ENCODE measurements at places on chromosomes 3 and 15. TPM values are rescaled to one million over a fixed set of nuclear protein-coding genes. Genes with fewer than 3 reads are reported as not detected.

GRCh38 chr3:128867200-128868125, 12.0 kb upstream of the ACAD9 start:
- no peak for DNase-seq

ITIH1 gene
- not detected for total RNA-seq

TUSC7 gene
- not detected for total RNA-seq

DNA sequence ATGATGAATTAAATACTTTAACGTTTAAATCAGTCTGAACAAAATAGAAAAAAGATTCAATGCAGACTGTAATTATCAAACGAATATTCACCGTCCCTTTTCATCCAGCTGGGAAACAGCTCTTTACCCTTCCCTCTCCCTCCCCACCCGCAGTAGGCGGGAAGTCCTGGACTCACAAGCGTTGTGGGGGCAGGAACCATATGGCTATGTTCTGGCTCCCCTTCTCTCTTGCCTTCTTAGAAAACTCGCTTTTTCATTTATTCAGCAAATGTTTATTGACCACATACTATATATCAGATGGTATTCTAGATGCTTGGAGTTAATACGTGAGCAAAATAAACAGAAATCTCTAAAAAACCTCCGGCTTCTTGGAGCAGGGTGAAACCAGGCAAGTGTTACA, 715 bp upstream of the SCAPER start:
- DNase-seq: peak; percentile 58

DNA sequence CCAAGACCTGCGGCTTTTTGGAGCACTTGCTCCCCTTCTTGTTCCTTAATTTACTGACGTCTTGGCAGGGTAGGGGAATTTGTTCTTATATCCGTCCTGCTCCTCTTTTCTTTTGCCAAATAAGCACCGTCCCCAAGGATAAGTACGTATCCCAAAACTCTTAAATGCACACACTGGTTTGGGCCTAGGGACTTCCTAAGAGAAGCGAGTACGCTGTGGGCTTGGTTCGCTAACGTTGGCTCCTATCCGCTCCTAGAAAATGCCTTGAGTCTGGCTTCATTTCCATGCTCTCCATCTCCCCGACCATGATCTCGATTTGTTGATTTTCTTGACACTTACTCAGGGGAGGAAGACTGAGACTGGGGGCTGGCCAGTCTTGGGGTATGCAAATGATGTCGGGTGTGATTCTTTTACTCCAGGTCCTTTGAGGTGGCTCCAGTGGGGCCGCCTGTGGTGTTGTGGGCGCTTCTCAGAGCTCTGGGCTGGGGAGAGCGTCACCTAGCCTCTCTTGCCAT, 1.3 kb downstream of the MYRIP start:
- DNase-seq: peak; percentile 12

ARNT2 gene
- 6.2 TPM for total RNA-seq

ERICH6 gene
- total RNA-seq: not detected

- peak; percentile 23 for DNase-seq
Measured at GRCh38 chr3:94996743-94997142, 933.9 kb downstream of the NSUN3 start.

DNA sequence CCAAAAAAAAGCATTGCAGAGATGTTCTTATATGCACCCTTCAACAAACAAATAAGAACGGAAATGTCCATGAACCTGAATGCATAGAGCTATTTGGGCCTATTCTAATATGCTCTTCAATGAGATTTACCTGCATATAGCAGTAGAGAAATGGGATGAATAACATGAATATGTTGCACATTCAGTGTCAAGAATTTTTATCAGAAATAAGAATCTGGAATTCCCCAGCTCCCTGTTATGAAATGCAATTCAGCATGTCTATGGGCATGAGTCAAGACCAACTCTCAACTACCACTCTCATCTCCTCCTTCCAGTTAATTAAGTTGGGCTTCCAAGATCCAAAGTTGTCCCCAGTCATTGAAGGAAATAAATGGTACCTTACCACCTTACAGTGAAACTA, 133.7 kb upstream of the ALCAM start:
- DNase-seq: no peak

OR5H6 gene
- total RNA-seq: not detected

DNA sequence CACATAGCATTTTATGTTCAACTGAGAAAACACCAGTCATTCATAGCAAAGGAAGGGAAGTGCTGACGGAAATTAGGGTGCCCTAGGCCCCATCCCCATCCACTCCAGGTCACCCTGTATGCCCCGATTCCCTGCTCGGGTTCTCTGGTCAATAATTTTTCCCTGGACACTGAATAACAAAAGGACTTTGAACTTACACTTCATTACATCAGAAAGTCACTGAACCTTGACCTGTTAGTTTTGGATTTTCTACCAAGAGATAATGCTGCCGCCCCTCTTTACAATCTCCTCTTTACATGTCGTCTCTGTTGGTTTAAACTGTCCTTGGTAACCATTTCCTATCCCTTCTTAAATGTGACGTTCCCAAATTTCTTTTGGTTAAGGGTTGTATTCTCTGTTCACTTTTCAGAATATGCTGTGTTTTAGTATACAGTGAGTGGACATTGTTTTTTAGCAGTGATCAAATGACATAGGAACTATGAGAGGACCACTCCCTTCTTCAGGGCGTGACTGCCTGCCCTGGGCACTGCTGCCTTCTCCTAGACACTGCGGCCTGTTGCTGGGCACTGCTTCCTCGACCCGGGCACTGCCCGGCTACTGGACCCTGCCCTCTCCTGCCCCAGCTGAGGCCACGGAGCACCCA, 13.6 kb upstream of the AHSG start:
- DNase-seq: no peak
